MG63 (cell line): ENCODE measurements at places on chromosomes 1 and 21. TPM values are rescaled to one million over a fixed set of nuclear protein-coding genes. Genes with fewer than 3 reads are reported as not detected.

DNA sequence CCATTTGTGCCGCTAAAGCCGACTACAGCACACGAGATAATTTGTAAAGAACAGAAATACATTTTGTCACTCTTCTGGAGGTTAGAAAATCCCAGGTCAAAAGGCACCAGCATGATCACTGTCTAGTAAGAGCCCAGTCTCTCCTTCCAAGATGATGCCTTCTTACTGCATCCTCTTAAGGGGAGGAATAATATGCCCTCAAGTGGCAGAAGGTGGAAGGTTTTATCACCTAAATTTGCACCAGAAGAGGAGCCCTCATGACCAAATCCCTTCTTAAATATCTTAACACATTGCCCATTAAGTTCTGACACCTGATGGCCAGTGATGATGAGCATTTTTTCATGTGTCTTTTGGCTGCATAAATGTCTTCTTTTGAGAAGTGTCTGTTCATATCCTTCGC, 326.7 kb upstream of the RGS18 start:
- no peak for DNase-seq

DNA sequence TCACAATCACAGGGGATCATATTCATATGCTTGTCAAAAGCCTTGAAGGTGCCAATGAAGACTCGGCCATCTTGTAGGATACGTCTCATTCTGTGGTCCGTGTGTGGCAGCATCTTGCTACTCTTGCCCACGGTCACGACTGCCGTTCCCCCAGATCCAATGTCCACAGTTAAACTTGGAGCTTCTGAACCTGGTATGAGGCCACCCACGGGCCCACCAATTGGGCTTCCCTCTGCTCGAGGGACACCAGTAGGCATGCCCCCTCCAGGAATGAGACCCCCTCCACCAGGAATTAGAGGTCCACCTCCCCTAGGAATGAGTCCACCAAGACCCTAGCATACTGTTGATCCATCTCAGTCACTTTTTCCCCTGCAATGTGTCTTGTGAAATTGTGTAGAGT, 39.6 kb downstream of the MORN1 start:
- DNase-seq, result no peak

DNA sequence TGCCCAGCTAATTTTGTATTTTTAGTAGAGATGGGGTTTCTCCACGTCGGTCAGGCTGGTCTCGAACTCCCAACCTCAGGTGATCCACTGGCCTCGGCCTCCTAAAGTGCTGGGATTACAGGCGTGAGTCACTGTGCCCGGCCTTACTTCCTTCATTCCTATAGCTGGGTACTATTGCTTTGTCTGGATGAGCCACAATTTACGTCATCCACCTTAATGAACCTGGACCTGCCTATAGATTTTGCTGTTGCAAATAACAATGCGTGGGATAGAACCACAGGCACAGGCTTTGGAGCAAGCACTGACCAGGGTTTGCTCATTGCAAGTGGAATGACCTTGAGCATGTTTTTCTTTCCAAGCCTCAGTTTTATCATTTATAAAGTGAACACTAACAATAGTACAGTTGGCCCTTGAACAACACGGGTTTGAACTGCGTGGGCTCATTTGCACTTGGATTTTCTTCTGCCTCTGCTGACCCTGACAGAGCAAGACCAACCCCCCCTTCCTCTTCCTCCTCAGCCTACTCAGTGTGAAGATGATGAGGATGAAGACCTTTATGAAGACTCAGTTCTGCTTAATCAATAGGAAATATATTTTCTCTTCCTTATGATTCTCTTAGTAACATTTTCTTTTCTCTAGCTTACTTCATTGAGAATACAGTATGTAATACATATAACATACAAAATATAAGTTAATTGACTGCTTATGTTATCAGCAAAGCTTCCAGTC, 33.3 kb upstream of the BECN2 start:
- no peak for DNase-seq

DNA sequence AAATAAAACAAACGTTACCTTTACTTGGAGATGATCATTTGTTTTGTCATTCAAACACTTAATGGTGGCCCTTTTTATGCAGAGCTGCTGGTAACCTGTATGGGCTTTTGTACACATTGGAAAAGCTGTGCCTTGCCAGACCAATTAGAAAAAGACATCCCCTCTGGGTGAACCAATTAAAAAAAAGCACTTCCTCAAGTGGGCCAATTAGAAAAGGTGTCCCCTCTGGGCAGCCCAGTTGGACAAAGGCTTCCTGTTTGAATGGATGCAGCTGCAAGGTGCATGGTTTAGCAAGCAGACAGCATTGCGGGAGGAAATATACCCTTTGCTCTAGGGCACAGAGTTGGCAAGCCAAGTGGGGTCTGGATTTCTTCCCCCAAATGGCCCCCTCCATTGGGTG, 21.6 kb downstream of the HUNK start:
- DNase-seq, result no peak

DNA sequence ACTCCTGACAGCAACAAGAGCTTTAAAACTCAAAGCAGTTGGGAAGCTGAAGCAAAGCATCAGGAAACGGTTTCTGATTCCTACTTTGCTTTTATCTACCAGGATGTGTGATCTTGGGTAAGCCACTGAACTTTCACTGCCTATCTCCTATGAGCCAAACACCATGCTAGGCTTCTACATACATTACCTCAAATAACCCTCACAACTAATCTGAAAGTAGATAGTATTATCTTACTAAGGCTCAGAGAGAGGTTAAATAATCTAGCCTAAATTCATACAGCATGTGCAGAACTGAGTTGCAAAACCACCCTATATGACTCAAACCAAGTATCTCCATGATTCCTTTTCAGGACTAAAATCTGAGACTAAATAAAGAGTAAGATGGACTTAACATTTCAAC, 83.8 kb downstream of the EVI5 start:
- no peak for DNase-seq

GRCh38 chr1:230188826-230189225, 121.8 kb downstream of the GALNT2 start:
- DNase-seq, result no peak

The PRKAA2 gene
- 0.10 TPM in 2 replicates for total RNA-seq

The PER3 gene
- total RNA-seq, result 0.67 and 1.2 TPM in 2 replicates
